ENCODE measurements at places on chromosomes 6 and 20.

GRCh38 chr20:56857950-56858349, 228.8 kb downstream of the TFAP2C start:
- no peak for DNase-seq

DNA sequence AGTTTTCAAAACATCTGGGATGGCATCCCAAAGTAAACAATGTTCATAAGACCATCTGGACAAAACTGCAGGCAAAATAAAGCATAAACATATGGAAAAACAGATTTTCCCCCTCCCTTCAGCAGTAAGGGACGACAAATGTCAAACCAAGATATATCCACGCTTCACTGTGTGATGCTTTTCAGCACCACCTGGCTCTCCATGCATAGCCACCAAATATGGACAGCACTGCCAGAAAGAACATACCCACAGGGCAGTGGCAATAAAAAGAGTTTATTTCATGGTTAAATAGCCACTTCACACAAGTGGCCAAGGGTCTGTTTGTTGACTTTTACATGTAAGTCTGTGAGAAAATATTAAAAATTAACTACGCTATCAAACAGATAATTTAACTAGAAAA, 23.1 kb downstream of the USP45 start:
- no peak for DNase-seq

- DNase-seq = no peak
Measured at GRCh38 chr6:87074101-87074621, 20.7 kb downstream of the CGA start.

DNA sequence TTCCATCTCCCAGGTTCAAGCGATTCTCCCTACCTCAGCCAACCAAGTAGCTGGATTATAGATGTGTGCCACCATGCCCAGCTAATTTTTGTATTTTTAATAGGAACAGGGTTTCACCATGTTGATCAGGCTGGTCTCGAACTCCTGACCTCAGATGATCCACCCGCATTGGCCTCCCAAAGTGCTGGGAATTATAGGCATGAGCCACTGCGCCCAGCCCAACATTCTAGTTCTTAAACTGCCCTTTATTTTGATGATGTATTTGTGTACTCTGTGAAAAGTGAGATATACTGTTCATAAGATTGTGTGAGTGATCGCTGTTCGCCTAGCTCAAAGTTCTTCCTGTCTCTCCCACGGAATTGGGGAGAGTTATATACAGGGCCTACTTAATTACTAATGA, 93.1 kb downstream of the HFE start:
- no peak for DNase-seq

GRCh38 chr20:32535953-32536823, 48.9 kb downstream of the NOL4L start:
- DNase-seq = peak; percentile 99

DNA sequence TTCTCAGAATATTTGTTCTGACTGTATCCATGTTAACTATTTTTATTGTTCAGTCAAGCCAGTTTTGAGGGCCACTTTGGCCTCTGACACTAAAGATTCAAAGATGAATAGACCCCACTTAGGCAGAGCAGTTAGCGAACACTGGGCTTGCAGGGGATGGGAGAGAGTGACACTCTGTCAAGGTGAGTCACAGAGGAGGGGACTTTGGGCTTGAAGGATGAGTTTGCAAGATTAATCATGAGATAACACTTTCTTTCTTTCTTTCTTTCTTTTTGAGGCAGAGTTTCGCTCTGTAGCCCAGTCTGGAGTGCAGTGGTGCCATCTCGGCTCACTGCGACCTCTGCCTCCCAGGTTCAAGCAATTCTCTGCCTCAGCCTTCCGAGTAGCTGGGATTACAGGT, 46.4 kb downstream of the SPATA2 start:
- DNase-seq = no peak

GRCh38 chr6:55794136-55794812, 81.1 kb downstream of the BMP5 start:
- no peak for DNase-seq

DNA sequence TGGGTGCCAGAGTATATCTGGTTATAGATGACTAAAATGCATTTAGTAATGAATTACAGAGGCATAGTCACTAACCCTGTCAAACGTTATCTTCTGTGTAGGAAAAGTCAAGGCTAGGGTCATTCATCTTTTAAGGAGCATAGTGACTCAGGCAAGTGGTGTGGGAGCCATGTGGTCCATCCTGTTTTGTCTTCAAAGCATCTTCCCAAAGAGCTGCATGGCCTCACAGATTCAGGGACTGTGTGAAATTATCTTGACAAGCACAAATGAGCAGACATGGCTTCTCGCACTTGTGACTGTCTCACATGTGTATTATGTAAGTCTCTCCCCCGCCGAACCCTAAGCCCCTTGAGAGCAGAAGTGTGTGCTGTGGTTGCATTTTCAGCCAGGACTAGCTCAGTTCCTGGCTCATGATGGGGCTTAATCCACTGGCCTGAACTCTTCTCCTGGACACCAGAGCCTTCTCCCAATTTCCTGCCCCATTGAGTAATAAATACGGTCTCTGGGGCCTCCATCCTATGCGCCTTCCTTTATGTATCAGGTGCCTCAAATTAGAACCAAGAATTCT, 769.1 kb downstream of the QKI start:
- DNase-seq = no peak

- no peak for DNase-seq
Measured at GRCh38 chr6:106692112-106692818, 62.9 kb downstream of the QRSL1 start.

DNA sequence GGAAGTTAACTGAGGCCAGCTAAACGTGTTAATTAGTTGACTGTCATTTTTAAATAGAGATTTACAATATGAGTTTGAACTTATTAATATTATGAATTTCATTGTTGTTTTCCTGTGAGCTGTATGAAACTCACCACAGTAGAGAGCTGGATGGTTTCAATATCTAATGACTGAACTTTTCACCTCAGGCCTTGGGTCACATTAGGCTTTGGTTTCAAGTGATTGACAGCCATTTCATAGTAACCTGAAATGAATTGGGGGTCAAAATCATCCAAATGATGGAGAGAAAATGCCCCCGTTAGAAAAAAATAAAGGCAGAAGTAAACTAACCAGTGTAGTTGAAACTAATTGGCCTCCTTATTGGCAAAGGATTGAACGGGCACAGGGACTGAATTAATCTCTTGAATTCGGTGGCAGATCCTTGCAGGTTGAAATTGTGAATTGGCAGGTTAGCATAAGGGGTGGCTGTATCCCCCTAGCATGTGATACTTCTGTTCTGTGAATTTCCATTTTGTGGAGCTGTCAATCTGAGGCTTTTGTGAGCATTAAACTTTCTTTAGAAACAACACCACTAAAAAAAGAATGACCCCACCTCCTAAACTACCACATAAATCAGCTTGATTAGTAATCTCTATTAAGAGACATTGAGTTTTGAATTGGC, 155.1 kb upstream of the MMS22L start:
- no peak for DNase-seq

DNA sequence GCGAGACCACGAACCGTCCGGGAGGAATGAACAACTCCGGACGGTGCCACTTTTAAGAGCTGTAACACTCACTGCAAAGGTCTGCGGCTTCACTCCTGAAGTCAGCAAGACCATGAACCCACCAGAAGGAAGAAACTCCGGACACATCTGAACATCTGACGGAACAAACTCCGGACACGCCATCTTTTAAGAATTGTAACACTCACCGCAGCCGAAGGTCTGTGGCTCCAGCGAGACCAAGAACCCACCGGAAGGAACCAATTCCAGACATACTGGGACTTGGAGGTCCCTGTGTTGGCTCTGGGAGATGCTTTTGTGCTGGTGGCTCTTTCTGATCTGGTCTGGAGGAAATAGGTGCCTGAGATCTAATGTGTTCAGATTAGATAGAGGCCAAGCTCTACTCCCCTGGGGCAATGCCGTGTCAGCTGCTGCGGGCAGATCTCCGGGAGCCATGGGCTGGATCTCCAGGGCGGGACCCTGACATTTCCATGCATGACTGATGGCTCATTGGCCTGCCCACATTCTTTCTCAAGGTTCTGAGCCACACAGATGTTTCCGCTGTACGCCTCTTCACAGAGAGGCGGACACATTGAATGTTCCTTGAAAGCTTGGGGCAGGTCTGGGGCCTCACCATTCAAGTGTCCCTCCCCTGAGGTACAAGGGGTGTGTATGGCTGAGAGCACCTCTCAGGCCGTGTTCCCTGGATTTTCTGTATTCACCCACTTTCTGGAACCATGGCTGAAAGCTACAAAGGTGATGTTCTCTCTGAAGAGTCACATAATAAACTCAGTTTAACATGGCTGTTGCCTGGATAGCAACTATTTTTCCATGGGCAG, 29.3 kb downstream of the GMPR start:
- no peak for DNase-seq

DNA sequence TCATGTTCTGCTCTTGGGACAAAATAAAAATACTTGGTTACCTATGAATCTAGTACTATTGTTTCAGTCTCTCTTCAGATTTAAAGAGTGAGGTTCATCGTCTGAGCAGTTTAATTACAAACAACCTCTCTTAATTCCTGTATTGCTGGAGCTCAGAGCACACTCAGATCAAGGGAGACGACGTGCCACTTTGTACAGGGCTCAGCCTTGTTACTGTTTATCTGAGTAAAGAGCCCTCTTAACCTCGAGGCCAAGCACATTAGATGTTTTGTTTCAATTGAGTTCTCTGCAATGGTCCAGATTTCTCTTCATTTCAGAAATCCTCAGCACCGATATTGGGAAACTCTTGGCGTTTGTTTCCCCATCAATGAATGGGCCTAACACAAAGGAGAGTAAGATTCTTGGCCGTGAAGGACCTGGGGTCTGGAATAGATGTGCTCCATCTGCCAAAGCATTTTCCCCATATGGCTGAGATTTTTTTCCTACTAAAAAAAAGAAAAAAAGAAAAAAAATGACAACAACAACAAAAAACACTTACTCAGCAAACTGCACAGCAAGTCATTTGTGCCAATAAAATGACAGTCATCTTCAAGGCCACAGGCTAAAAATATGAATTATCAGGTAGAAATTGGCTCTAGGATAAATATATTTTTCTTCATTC, 82.6 kb upstream of the CCN6 start:
- no peak for DNase-seq

DNA sequence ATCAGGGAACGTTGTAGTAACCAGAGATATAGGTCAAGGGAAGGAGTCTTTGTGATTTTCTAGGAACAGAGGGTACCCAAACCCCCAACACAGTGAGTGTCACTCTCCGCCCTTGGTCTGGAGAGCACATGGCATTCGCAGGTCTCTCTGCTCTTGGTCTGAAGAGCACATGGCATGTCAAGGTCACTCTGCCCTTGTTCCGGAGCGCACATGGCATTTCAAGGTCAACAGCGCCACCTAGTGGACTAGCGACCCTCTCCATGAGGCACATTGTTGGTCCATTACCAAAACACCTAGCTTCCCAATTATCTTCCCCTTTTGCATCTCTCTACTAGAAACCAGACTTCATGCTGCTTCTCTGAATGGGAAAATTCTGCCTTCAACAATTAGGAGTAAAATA, 260.0 kb downstream of the C6orf118 start:
- DNase-seq = peak; percentile 57

DNA sequence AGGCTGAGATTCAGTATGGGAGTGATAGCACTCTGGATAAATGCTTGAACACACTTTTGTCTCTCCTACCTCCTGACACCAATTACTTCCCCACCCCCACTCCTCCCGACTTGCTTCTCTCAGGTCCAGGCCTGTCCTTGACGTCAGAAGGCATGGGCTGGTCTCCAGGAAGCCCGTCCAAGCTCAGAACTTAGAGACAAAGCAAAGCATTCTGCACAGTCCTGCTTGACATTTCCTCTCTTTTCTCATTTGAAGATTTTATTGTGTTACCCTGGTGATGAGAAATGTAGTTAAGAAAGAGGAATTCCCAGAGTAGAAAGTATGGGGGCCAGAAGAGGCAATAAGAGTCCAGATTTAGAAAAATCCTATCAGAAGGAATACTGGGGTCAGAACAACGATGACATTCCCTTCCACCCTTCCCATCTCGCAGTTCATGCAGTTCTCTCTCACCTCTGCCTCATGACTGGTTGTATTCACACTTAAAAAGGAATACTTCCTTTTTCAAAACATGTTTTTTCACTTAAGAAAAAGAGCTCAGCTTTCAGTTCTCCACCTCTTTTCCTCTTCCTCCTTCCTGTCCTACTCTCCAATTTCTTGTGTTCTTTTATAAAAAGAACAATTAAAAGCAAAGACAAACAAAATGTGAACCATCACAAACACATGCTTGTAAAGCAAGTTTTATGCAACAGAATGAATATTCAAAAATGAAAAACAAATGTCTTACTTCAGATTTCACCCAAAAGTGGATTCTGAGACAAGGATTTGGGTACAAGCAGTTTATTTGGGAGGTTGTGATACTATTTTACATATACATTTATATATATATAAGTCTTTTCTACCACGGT, 18.5 kb upstream of the FAM184A start:
- DNase-seq = no peak

DNA sequence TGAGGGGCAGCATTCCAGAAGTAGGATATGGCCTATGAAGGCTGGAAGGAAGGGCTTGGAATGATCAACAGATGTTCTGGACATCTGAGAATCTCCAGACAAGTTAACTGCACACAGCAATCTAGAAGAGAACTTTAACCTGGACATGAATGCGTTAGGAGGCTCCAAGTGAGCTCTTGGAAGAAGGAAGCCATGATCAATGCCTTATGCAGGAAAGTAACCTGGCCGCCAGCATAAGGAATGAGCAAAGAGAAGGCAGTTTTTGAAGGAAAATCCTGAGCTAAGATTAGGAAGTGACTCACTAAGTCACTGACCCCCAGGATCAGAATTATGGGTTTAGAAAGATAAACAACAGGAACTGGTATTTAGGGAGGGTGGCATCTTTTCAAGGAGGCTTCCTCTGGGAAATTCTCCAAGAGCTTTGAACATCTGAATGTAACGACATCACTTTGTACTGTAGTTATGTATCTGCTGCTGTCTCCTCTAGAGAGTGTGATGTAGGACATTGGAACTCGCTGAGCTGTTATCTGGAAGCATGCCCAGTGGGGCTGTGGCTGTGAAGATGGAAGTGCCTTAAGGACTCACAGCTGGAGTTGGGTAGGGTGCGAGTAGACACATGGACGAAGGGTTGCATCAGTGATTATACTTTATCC, 236.8 kb downstream of the PACRG start:
- no peak for DNase-seq

- DNase-seq = no peak
Measured at GRCh38 chr20:33926425-33926824, 67.3 kb upstream of the RALY start.

DNA sequence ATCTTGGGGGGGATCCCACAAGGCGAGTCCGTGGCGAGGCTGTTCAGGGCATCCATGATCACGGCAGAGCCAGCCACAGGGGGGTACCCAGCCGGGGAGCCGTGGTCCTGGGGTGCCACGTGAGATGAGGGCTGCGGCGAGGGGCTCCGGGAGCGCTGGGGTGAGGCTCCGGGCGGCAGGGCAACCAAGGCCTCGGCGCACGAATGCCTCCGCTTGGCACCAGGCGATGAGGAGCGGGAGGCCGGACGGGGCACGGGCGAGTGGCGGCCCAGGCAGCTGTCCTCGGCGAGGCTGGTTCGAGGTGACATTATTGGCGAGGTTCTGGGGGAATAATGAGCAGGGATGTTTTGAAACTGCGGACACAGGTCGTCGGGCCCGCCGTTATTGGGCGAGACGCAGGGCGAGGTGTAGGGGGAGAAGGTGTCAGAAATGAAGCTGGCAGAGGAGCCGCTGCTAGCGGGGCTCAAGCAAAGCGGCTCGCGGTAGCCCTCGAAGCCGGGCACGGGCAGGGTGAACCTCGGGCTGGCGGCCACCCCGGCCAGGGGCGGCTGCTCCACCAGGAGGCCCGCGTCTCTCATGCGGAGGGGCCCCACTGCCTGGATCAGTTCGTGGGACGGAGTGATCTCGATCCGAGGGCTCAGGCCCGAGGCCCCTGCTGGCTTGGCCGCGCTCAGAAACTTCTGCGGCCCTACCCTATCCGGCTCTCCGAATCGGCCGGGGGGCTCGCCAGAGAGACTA, 19.1 kb downstream of the NFATC2 start:
- no peak for DNase-seq

GRCh38 chr20:58745391-58745790, 52.8 kb downstream of the NPEPL1 start:
- DNase-seq = no peak

Data from NCI-H1417 (cell line).